Fibroblast of skin of back (primary cell): ENCODE measurements at places on chromosomes 16 and 17.

DNA sequence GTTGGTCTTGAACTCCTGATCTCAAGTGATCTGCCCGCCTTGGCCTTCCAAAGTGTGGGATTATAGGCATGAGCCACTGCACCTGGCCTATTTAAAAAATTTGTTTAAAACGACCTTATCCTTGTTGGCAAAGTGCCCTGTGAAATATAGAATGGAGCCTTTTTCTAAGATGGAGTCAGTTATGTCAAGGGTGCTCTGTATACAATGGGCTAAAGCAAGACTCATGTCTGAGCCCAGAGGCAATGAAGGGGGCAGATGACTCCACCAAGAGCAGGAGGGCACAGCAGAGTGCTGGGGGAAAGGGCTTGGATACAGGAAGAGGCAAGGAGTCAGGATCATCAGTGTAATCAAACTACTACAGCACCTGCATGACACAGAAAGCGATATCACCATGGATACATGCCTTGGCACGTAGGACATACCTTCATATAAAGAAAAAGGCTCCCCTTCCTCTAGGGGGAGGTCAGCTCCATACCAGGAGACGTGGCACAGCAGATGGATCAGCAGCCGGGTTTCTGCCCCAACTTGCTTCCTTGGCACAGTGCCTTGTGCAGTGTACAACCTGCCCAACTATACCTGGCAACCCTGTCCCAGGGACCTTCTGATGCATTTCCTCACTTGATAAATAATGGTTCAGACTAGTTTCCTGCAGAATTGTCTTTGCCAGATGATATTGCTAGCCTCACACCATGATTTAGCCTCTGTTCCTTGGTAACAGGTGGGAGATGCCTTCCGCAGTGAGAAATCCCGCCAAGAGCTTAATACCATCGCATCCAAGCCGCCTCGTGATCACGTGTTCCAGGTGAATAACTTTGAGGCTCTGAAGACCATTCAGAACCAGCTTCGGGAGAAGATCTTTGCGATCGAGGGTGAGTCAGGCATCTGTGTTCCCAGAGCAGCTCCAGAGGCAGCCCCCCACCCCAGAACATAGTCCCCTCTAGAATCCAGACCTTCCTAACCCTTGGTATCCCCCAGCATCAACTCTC is 15.3 kb downstream of the ITGAM start:
- DNase-seq, result no peak

- DNase-seq, result peak; percentile 76
Observed at GRCh38 chr16:48075398-48075797, 80.4 kb downstream of the ABCC12 start.

- peak; percentile 56 for DNase-seq
Observed at GRCh38 chr16:79599837-79600637, 500 bp downstream of the MAF start.

DNA sequence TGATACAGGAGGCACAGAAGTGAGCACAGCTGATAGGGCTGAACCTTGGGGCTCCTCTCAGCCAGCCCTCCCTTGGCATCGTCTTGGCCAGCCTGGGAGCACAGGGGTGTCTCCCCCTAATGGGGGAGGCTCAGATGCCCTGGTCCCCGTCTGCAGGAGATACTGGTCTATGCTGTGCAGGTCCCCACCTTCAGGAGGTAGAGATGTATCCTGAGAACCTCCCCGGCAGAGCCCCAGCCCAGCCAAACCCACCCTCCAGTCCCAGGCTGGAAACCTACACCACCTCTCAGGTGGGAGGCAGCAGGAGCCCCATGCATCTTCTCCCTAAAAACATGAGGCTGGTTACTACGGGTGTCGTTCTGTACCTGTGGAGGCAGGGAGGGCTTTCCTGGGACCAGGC is 38.7 kb downstream of the ABCC6 start:
- no peak for DNase-seq

- no peak for DNase-seq
Observed at GRCh38 chr16:86061721-86062120, 162.8 kb downstream of the IRF8 start.

- DNase-seq, result peak; percentile 47
Observed at GRCh38 chr16:2511128-2511800, 2.5 kb upstream of the ATP6V0C start.

GRCh38 chr16:75342308-75342811 is 90.9 kb upstream of the BCAR1 start:
- DNase-seq, result peak; percentile 69

DNA sequence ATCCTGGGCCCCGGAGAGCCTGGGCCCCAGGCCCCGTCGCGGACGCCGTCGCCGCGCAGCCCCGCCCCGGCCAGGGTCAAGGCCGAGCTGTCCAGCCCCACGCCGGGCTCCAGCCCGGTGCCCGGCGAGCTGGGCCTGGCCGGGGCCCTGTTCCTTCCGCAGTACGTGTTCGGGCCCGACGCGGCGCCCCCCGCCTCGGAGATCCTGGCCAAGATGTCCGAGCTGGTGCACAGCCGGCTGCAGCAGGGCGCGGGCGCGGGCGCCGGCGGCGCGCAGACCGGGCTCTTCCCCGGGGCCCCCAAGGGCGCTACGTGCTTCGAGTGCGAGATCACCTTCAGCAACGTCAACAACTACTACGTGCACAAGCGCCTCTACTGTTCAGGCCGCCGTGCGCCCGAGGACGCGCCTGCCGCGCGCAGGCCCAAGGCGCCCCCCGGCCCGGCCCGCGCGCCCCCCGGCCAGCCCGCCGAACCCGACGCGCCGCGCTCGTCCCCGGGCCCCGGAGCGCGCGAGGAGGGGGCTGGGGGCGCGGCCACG is 36.8 kb upstream of the ZC3H18 start:
- peak; percentile 56 for DNase-seq

GRCh38 chr16:55505333-55506015 is 3.4 kb upstream of the LPCAT2 start:
- no peak for DNase-seq
